ENCODE measurements at places on chromosomes 3 and 15. TPM values are rescaled to one million over a fixed set of nuclear protein-coding genes. Genes with fewer than 3 reads are reported as not detected.

GRCh38 chr15:101551696-101552591 lies 62.4 kb upstream of the PCSK6 start:
- H3K4me1 ChIP-seq, result no peaks in the 10 kb centered on the region
- DNase-seq, result no peak
- H3K27me3 ChIP-seq, result no peaks in the 10 kb centered on the region
- no peaks in the 10 kb centered on the region for H3K36me3 ChIP-seq
- no peak overlapping the region for H3K27ac ChIP-seq

GRCh38 chr3:160556141-160556540 lies 9.2 kb downstream of the KPNA4 start:
- no peak overlapping the region for H3K4me3 ChIP-seq
- H3K4me1 ChIP-seq, result no peaks in the 10 kb centered on the region
- no peaks in the 10 kb centered on the region for H3K27me3 ChIP-seq
- DNase-seq, result no peak
- no peak overlapping the region for H3K27ac ChIP-seq

DNA sequence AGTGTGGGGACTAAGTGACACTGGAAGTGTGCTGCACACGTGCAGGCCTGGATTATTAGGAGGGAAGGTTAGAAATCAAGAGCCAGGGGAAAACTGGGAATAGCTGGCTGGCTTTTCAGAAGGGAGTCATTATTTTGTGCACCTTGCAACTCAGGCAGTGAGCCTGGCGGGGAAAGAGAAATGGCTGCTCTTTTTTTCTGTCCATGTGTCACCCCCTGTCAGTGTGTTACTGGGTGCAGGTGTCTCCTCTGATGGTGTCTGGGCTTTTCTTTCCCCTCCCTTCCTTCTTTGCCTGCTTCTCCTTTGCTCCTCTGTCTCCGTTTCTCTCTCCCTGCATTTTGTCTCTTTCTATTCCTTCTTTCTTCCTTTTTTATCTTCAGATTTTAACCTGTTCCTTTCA lies 130.7 kb downstream of the APBA2 start:
- H3K27me3 ChIP-seq, result no peaks in the 10 kb centered on the region
- no peak overlapping the region for H3K27ac ChIP-seq
- no peak overlapping the region for H3K4me3 ChIP-seq
- DNase-seq, result no peak
- no peaks in the 10 kb centered on the region for H3K36me3 ChIP-seq

- no peak for DNase-seq
- H3K4me1 ChIP-seq, result peaks cover 5% of the 10 kb centered on the region
- no peak overlapping the region for H3K4me3 ChIP-seq
- no peaks in the 10 kb centered on the region for H3K27me3 ChIP-seq
- no peak overlapping the region for H3K27ac ChIP-seq
Observed at GRCh38 chr3:184669578-184669977, 42.3 kb downstream of the MAGEF1 start.

- H3K4me3 ChIP-seq, result peak within 1 kb of the TSS; percentile 98
- peaks cover 16% of the 10 kb centered on the region for H3K4me1 ChIP-seq
- H3K27ac ChIP-seq, result peak within 1 kb of the TSS; percentile 68
- no peaks in the 10 kb centered on the region for H3K36me3 ChIP-seq
Observed at GRCh38 chr3:15332405-15333098, at the start of gene SH3BP5. Gene SH3BP5, minus strand, starts transcription at chr3:15332586. Its CDS starts 178 bp downstream, at chr3:15332408.

DNA sequence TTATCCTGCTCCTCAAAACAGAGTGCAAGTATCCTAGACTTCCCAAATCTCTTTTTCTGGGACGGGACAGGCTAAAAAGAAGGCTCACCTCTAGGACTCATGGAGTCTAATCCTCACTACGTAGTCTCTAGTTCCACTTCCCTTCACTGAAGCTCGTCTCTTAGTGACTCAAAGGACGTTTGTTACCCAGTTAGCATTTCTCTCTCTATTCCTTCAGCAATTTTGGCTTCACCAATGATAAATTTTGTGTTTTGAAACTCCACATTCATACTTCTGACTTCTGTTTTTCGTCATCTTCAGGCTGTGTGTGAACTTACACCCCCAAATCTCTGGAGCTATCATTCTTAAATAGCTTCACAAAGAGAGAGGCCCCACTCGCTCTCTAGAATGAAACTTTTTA lies 627.1 kb downstream of the NAALADL2 start:
- DNase-seq, result no peak
- H3K27ac ChIP-seq, result no peak overlapping the region

DNA sequence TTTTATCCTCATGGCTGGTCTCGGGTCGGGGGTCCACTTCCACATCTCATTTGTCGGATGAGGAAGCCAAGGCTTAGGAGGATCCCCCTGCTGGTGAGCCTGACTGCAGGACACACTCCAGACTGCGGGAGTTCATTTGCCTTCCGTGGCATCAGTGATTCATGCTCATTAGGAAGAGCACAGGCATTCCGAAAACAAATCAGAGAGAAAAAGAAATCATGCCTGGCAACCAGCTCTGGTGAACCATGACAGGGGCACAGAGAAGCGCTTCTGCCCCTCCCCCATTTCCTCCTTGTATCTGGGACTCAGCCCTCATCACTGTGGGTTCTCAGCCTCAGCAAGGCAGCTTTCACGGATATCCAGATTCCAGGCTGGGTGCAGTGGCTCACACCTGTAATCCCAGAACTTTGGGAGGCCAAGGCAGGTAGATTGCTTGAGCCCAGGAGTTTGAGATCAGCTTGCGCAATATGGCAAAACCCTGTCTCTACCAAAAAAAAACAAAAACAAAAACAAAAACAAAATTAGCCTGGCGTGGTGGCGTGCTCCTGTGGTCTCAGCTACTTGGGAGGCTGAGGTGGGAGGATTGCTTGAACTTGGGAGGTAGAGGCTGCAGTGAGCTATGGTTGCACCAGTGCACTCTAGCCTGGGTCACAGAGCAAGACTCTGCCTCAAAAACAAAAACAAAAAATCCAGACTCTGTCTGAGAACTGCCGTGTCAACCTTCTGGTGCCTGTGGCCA lies 28.4 kb downstream of the IRAK2 start:
- H3K36me3 ChIP-seq, result no peaks in the 10 kb centered on the region
- H3K4me1 ChIP-seq, result peaks cover 35% of the 10 kb centered on the region
- no peak overlapping the region for H3K4me3 ChIP-seq
- no peaks in the 10 kb centered on the region for H3K27me3 ChIP-seq
- DNase-seq, result peak; percentile 39

GRCh38 chr15:68885070-68885469 lies 45.3 kb upstream of the SPESP1 start:
- H3K36me3 ChIP-seq, result no peaks in the 10 kb centered on the region
- peak overlapping the region; percentile 2 for H3K27ac ChIP-seq
- DNase-seq, result no peak
- H3K4me1 ChIP-seq, result peaks cover 12% of the 10 kb centered on the region
- no peak overlapping the region for H3K4me3 ChIP-seq
- no peaks in the 10 kb centered on the region for H3K27me3 ChIP-seq

- no peak overlapping the region for H3K4me3 ChIP-seq
- H3K36me3 ChIP-seq, result no peaks in the 10 kb centered on the region
Observed at GRCh38 chr3:117903226-117903625, 1131.4 kb downstream of the IGSF11 start.

GRCh38 chr3:66863205-66864111 lies 134.6 kb upstream of the KBTBD8 start:
- H3K27me3 ChIP-seq, result no peaks in the 10 kb centered on the region
- no peak for DNase-seq
- no peaks in the 10 kb centered on the region for H3K36me3 ChIP-seq
- no peak overlapping the region for H3K4me3 ChIP-seq
- no peaks in the 10 kb centered on the region for H3K4me1 ChIP-seq
- H3K27ac ChIP-seq, result no peak overlapping the region

GRCh38 chr3:140164922-140165590 lies 230.1 kb downstream of the CLSTN2 start:
- H3K36me3 ChIP-seq, result no peaks in the 10 kb centered on the region
- no peak for DNase-seq

DNA sequence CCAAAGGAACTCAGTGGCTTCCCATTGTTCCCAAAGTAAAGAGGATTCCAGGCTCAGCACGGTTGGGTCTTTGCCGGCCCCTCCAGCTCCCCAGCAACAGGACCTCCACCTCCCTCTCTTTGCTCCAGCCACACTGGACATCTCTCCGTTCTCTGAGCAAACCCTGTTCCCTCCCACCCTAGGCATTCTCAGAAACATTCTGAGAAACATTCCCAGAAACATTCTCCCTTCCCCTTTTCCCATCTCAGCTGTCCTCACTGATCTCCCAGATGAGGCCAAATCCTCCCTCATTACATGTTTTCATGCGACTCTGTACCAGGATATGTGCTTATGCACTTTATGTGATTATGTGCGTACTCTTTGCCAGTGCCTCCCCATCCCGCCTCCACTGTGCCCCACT lies 14.1 kb downstream of the CCDC33 start:
- H3K27ac ChIP-seq, result no peak overlapping the region
- H3K4me1 ChIP-seq, result no peaks in the 10 kb centered on the region
- DNase-seq, result no peak
- peaks cover 8% of the 10 kb centered on the region for H3K27me3 ChIP-seq

- DNase-seq, result no peak
- no peak overlapping the region for H3K27ac ChIP-seq
- H3K4me1 ChIP-seq, result peaks cover 6% of the 10 kb centered on the region
- no peaks in the 10 kb centered on the region for H3K36me3 ChIP-seq
Observed at GRCh38 chr15:70512772-70513362, 250.5 kb downstream of the UACA start.

- peaks cover 18% of the 10 kb centered on the region for H3K4me1 ChIP-seq
- H3K36me3 ChIP-seq, result no peaks in the 10 kb centered on the region
- H3K27ac ChIP-seq, result peak overlapping the region; percentile 93
- DNase-seq, result peak; percentile 65
- peak overlapping the region; percentile 87 for H3K4me3 ChIP-seq
- no peaks in the 10 kb centered on the region for H3K27me3 ChIP-seq
Observed at GRCh38 chr3:143975554-143976152, 4.0 kb downstream of the DIPK2A start.

DNA sequence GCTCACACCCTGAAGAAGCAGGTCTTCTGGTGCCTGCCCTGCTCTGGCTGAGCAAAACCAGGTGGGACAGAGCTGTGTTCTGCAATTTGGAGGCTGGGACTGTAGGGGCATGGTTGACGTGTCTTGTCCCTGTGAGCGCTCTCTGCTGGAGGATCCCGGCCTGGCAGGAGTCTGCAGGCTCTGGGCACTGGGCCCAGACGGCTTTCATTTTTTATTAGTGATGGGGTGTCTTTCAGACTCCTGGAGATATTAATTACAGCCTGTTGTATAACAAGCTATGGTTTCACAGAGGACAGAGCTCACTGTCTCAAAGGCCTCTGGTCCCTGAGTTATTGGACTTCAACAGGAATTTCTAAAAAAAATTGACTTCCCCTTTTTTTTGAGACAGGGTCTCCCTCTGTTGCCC lies 29.5 kb upstream of the ZNF710 start:
- no peaks in the 10 kb centered on the region for H3K27me3 ChIP-seq
- DNase-seq, result peak; percentile 79
- no peak overlapping the region for H3K4me3 ChIP-seq
- no peak overlapping the region for H3K27ac ChIP-seq
- no peaks in the 10 kb centered on the region for H3K4me1 ChIP-seq

DNA sequence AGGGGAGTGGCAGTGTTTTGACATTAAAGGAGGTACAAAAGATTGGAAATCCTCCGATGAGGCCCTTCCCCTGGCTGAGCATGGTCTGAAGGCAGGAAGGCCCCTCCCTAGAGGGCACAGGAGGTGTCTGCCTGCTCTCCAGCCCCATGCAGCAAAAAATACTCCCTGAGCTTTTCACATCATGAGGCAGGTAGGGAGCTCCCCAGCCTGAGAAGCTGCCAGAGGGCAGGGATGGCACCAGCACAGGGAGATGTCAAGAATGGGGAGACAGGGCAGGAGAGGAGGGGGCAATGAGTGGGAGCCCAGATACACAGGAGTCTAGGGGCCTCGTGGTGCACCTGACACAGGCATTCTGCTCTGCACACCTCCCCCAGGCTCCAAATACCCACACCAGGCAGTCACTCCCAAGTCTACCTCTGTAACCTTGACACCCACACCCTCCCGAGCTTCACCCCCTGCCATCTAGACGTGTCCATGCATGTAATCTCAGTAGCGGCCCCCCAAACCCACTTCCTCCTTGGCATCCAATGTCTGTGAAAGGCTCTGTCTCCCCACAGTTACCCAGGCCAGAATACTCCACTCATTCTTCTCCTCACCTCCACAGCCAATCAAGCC lies 22.9 kb downstream of the GRAMD2A start:
- H3K27me3 ChIP-seq, result no peaks in the 10 kb centered on the region
- H3K27ac ChIP-seq, result no peak overlapping the region
- H3K4me3 ChIP-seq, result no peak overlapping the region
- no peaks in the 10 kb centered on the region for H3K4me1 ChIP-seq
- no peaks in the 10 kb centered on the region for H3K36me3 ChIP-seq

- no peaks in the 10 kb centered on the region for H3K36me3 ChIP-seq
- H3K27ac ChIP-seq, result no peak overlapping the region
- no peaks in the 10 kb centered on the region for H3K27me3 ChIP-seq
- no peak overlapping the region for H3K4me3 ChIP-seq
- no peak for DNase-seq
Observed at GRCh38 chr3:89368846-89369245, 261.4 kb downstream of the EPHA3 start.

DNA sequence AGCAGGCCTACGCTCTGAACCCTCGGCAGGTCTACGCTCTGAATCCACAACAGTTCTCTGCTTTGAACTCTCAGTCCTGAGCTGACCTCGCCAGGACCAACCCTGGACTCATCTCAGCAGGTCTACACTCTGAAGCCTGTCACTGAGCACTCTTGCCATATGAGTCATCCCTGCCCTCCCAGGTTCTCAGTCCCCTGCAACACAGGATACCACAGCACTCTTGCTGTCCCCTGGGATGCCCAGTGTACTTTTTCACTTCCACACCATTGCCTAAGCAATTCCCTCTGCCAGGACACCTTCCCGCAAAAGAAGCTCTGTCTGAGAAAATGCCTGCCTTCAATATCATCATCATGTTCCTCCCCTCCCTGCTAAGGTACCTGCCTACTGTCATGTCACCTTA lies 42.0 kb downstream of the NUP210 start:
- no peaks in the 10 kb centered on the region for H3K4me1 ChIP-seq
- H3K27ac ChIP-seq, result no peak overlapping the region
- no peak for DNase-seq
- no peaks in the 10 kb centered on the region for H3K36me3 ChIP-seq
- H3K4me3 ChIP-seq, result no peak overlapping the region

GRCh38 chr3:133383175-133383574 lies 16.7 kb upstream of the BFSP2 start:
- H3K27ac ChIP-seq, result no peak overlapping the region
- H3K27me3 ChIP-seq, result no peaks in the 10 kb centered on the region

DNA sequence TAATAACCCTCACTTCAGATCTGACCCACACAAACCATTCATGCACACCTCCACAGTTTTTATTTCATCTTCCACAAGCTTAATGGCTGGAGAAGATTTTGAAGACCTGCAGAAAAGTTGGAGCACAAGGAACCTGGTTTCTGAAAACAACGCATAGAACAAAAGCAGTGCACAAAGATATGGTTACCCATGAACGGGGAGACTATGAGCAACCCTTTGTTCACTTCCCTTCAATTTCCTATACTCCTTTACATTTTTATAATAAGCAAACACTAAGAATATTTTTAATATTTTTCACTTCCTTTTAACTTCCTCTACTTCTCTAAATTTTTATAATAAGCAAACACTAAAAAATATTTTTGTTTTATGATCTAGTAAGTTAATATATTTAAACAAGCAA lies 103.5 kb upstream of the UBE2E2 start:
- H3K36me3 ChIP-seq, result no peaks in the 10 kb centered on the region
- no peak overlapping the region for H3K4me3 ChIP-seq
- no peaks in the 10 kb centered on the region for H3K27me3 ChIP-seq
- no peaks in the 10 kb centered on the region for H3K4me1 ChIP-seq
- DNase-seq, result no peak

SLC24A5 gene
- total RNA-seq, result not detected

All from hepatocyte (in vitro differentiated cells).